ENCODE measurements at places on chromosomes 4 and X. TPM values are rescaled to one million over a fixed set of nuclear protein-coding genes. Genes with fewer than 3 reads are reported as not detected.

The PLAC1 gene
- not detected for total RNA-seq

The POF1B gene
- not detected for total RNA-seq

The REPS2 gene
- not detected for total RNA-seq

The ADGRG2 gene
- total RNA-seq: not detected

The FGF2 gene
- total RNA-seq: 2.7 TPM

The PPBP gene
- total RNA-seq: not detected

The CCNQ gene
- total RNA-seq: 24.8 TPM

The CNKSR2 gene
- 9.6 TPM for total RNA-seq

The HTN1 gene
- not detected for total RNA-seq

The GPR82 gene
- 0.12 TPM for total RNA-seq

The TRIM61 gene
- 4.1 TPM for total RNA-seq

The LUZP4 gene
- not detected for total RNA-seq

The MAOB gene
- not detected for total RNA-seq

The SLC25A53 gene
- 5.2 TPM for total RNA-seq

The GCNA gene
- total RNA-seq: 3.1 TPM

The LDOC1 gene
- 1.9 TPM for total RNA-seq

The ACE2 gene
- total RNA-seq: 0.10 TPM

The ZAR1 gene
- total RNA-seq: not detected

The DOK7 gene
- total RNA-seq: not detected

The ADH1C gene
- not detected for total RNA-seq

The DNAAF6 gene
- total RNA-seq: not detected

The RNF128 gene
- not detected for total RNA-seq

The DCAF8L2 gene
- not detected for total RNA-seq

The SH2D1A gene
- 67.6 TPM for total RNA-seq

The FAM53A gene
- 0.82 TPM for total RNA-seq

The TRIM60 gene
- total RNA-seq: not detected
